ENCODE measurements at places on chromosomes 6 and 20.
A peak's percentile ranks its signal among the peaks of the same experiment; 100 is the strongest.

GRCh38 chr6:168000198-168001028 lies 2.9 kb downstream of the KIF25 start:
- DNase-seq: no peak

DNA sequence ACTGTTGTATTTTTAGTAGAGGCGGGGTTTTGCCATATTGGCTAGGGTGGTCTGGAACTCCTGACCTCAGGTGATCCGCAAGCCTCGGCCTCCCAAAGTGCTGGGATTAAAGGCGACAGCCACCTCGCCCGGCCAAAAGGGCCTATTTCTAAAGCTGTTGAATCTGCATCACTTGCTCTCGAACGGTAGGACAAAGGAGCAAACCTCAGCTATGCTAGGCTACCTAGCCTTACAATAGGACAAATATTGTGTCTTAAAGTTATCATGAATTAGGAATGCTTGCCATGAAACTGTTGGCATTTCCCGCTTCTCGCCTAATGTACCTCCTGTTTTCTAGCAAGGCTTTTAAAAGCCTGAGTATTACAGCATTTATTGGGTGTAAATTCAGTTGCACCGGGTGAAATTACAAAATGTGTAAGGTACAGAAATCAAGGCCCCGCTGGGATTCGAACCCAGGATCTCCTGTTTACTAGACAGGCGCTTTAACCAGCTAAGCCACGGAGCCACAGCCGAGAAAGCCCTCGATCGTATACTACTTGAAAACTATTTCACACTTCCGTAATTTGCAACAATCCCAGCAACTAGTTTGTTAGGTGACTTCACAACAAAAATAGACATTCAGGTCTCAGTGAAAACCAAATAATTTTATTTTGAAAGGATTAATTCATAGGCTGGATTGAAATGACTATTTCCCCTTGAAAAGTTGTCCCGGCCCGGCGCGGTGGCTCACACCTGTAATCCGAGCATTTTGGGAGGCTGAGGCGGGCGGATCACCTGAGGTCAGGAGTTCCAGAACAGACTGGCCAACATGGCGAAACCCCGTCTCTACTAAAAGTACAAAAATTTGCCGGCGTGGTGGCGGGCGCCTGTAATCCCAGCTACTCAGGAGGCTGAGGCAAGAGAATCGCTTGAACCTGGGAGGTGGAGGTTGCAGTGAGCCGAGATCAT lies 211.6 kb upstream of the ZNF184 start:
- DNase-seq: peak; percentile 39

DNA sequence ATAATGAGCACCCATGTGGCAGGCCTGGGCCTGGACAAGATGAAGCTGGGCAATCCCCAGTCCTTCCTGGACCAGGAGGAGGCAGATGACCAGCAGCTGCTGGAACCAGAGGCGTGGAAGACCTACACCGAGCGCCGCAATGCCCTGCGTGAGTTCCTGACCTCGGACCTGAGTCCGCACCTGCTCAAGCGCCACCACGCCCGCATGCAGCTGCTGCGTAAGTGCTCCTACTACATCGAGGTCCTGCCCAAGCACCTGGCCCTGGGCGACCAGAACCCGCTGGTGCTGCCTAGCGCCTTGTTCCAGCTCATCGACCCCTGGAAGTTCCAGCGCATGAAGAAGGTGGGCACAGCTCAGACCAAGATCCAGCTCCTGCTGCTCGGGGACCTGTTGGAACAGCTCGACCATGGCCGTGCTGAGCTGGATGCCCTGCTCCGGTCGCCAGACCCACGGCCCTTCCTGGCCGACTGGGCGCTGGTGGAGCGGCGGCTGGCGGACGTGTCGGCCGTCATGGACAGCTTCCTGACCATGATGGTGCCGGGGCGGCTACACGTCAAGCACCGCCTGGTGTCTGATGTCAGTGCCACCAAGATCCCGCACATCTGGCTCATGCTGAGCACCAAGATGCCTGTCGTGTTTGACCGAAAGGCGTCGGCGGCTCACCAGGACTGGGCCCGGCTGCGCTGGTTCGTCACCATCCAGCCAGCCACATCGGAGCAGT lies 1.9 kb downstream of the FNDC11 start:
- DNase-seq: no peak

GRCh38 chr6:163319609-163320366 lies 94.7 kb upstream of the QKI start:
- DNase-seq: no peak

DNA sequence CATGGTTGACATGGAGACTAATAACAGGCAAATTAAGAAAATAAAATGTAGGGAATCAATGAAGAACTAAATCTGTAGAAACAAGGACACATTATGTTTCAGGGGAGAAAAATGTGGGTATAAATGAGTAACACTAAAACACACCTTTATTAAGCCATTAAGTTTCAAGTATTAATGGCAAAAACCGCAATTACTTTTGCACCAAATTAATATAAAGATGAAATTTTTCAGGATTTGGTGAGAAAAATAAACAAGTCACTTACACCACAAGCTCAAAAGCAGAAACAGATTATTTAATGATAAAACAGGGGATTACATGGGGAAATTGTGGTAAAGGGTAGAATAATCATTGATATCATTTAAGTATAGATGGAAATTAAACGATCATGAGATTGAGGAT lies 793.8 kb upstream of the FLRT3 start:
- no peak for DNase-seq

DNA sequence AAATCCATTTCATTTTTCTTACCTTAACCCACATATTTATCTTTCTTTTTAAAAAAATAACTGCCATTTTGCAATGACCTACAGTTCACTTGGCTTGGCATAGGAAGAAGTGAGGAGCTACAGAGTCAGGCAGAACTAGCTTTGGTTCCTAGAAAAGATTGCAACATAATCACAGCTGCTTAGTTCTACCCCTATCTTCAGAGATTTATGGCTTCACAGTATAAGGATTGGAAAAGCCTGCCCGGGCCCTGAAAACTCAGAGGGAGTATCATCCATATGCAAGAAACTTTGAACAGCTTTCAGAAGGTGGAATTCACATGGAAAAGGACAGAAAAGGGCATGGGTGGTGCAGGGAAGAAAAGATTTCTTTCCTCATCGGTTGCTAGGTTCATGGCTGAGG lies 774.3 kb upstream of the CHD6 start:
- no peak for DNase-seq

DNA sequence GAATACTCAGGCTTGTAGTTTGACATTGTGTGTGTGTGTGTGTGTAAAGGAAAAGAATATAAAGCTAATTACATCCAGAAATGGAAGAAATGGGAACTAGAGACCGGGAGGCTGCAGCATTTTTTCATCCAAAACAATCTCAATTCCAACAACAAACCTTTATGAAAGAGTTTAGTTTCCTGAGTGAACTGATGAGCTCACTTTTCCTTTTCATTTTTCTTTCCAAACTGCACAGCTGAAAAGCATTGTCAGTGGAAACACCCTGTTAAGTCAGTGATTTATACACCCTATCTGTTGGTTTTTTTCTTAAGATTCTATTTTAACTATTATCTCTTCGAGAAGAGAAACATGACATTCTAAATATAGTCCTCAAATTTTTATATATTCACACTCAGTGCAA lies 130.9 kb downstream of the RFPL4B start:
- no peak for DNase-seq

DNA sequence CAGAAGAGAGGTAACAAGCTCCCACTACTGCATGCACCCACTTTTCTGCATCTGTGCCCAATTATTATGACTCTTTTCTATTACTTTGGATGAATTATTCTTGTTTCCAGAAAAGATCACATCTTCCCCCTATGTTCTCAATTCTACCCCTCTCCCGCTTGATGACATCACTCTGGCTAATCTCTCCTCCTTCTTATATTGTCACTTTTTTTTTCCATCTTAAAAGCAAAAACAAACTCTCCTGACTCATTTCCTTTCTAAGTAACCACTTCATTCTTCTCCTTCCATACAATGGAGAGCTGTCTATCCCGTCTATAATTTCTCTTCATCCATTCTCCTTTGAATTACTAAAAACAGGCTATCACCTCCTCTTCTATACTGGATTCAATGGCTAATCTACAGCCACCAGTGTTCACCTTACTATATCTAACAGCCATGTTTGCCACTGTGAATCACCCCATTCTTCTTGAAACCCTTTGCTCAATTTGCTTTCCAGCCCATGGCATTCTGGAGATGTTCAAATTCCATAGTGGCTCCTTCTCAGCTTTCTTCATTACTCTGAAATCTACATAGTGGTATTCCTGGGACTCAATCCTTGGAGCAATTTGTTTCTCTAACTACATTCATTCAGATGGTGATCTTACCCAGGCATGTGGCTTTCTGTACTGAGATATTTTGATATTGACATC lies 378.4 kb downstream of the ARHGAP18 start:
- no peak for DNase-seq

DNA sequence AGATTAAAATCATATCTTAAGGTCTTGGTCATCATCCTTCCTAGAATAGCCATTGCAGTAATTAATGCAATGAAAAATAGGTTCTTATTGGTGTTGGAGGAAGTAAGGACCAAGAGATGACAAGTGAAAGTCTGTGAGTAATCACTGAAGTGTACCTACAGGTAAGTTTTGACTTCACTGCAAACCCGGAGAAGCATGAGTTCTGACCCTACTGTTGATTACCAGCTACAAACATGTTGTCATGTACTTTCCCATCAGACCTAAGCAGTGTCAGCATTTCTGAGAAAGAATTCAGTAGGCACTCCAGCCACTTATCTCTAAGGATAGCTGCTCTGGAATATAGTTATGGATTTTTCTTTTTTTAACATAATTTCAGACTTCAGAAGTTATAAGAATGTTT lies 280.9 kb downstream of the ZFAND3 start:
- no peak for DNase-seq

DNA sequence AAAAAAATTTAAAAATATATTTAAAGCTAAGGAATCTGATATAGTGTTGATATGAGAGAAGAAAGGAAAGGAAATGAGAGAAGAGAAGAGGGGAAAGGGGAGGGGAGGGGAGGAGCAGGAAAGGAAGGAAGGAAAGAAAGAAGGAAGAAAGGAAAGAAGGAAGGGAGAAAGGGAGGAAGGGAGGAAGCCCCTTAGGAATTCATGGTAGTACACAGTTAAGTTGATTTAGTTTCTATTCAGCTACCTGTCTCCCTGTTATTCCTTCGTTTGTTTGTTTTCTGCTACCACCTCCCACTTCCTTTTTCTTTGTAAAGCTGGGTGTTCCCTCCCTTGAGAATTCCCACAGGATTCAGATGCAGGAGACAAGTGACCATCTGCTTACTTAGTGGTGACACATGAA lies 1025.4 kb upstream of the FLRT3 start:
- no peak for DNase-seq

GRCh38 chr6:41371461-41371991 lies 36.1 kb downstream of the NCR2 start:
- no peak for DNase-seq

Measured in HuH-7.5 (cell line).